ENCODE measurements at places on chromosomes 4 and X.

DNA sequence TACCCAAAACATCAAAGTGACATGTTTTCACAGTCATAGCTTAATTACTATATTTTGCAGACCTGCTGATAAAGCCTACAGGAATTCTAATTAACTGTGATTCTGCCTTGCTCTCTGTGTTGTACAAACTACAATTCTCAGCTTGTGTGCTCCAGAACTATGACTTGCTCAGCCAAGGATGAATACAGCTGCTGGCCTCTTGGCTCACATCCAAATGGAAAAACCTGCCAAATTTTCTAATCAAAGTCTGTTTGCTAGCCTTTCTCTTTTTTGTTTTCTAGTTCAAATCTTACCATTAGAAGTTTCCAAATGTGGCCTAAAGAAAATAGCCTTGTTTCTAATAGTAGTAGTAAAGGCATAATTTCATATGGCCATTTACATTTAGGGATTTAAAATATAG lies 1176.8 kb downstream of the FAM133A start:
- peak; percentile 4 for DNase-seq

DNA sequence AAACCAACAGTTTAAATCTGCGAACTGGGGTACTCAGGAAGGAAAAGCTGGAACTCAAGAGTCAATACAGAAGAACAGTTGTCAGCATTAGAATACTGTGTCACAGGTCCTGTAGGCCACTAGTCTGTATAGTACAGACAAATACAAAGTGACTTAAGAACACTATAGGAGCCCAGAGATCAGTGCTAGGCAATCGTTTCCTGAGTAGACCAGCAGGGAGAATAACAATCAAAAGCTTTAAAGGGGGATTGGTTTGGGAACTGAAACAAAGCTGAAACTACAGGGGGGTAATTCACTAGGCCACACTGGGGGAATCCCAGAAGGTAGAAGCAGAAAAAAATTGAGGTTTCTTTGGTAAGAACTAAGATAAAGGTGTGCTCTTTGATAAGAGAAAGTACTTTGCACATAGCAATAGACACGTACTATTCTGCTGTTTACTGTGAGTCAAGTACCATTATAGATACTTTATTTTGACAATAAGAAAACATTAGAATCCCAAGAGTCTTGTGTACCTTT lies 339.7 kb downstream of the PCDH19 start:
- DNase-seq, result no peak

DNA sequence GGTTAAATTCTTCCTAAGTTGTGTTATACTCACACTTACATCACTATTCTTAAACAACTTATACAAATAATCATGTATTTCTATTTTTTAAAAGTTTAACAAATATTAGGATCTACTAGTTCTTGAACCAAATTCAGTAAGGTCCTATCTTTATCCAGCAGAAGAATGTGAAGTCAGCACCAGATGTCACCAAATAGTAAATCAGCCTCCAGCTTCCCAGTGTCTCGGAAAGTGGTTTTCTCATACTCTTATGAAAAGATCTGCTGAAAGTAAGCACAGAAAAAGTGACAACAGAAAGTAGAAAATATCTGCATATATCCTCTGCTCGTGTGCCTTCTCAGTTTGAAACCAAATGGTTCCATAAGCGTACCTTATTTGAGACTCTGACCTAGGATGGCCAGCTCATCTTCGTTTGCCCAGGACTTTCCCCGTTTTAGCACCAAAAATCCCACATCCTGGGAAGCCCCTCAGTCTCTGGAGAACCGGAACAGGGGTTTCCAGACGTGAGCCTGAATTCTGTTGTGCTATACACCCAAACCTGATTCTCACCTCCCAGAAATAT lies 98.0 kb upstream of the DCLK2 start:
- DNase-seq, result no peak

GRCh38 chr4:119233750-119234149 lies 21.2 kb downstream of the USP53 start:
- no peak for DNase-seq

DNA sequence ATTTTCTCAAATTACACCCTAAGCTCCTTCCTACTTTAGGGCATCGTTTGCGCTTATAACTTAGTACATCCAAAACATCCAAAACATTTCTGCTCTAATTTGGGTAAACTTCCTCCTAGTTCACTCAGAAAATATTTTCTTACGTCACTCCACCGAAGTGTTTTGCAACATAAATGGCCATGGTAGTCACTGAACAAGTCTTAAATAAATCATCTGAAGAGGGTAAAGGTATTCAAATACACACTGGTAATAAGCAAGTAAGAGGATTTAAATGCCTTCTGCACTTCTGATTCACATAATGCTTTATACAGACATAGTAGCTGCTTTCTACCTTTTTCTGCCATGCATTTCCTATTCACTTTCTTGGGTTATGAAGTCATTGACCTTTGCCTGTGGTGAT lies 991.9 kb downstream of the NLGN4X start:
- no peak for DNase-seq

GRCh38 chr4:75714011-75714410 lies 10.4 kb upstream of the USO1 start:
- no peak for DNase-seq

Measured in left kidney (tissue), 8 donors.